ENCODE measurements at places on chromosomes 2 and 18. TPM values are rescaled to one million over a fixed set of nuclear protein-coding genes. Genes with fewer than 3 reads are reported as not detected.
A peak's percentile ranks its signal among the peaks of the same experiment; 100 is the strongest.

ALPG gene
- total RNA-seq, result not detected

WDR35 gene
- 10.3 TPM for total RNA-seq

CXCR1 gene
- not detected for total RNA-seq

CDKL4 gene
- total RNA-seq, result 0.92 TPM

CROCC2 gene
- total RNA-seq, result not detected

CYP27A1 gene
- 9.0 TPM for total RNA-seq

HAAO gene
- total RNA-seq, result 6.0 TPM

MYL12A gene
- 430 TPM for total RNA-seq

- no peaks in the 10 kb centered on the region for H3K27me3 ChIP-seq
- DNase-seq, result no peak
- H3K36me3 ChIP-seq, result no peaks in the 10 kb centered on the region
- H3K27ac ChIP-seq, result no peak overlapping the region
- H3K4me3 ChIP-seq, result no peak overlapping the region
These were observed 54.8 kb downstream of the TMEM18 start for GRCh38 chr2:622357-622756.

DNA sequence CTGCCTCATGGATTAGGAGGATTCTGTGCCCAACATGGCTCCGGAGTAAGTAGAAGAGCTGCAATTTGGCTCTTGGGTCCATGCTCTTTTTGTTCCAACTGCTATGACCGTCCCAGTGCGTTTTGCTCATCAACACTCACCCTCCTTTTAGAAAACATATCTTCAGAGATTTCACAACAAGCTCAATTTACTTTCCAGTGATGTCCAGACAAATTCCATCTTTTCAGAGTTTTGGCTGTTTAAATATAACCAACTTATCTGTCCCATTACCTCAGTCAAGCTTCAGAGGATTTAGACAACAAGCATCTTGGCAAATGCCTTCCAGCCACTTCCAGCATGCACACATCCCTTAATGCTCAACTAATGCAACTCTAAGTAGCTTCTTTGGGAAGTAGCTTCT, 6.9 kb upstream of the SLC14A2 start:
- no peak overlapping the region for H3K4me3 ChIP-seq
- peaks cover 2% of the 10 kb centered on the region for H3K27me3 ChIP-seq
- no peaks in the 10 kb centered on the region for H3K4me1 ChIP-seq
- no peak overlapping the region for H3K27ac ChIP-seq
- DNase-seq, result no peak
- H3K36me3 ChIP-seq, result no peaks in the 10 kb centered on the region

- DNase-seq, result peak; percentile 77
- peak overlapping the region; percentile 95 for H3K4me3 ChIP-seq
- peaks cover 17% of the 10 kb centered on the region for H3K27me3 ChIP-seq
- no peaks in the 10 kb centered on the region for H3K36me3 ChIP-seq
These were observed 779 bp upstream of the TRIB2 start for GRCh38 chr2:12716032-12716281.

DNA sequence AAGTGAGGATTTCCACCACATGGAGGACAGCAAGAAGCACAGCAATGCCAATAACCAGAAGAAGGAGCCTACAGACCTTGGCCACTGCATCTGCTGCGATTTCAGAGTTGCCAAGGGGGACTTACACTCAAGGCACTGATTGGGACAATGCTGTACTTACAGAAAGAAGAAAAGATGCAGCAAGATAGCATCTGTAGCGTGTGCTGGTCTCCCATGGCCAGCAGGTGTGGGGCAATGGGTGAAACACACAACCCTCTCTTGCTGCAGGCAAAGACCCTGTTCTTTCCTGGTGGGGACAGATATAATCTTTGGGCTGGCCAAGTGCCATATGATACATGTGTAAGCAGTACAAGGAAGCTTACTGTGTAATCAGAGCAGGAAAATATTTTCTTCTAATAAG, 85.4 kb upstream of the GPR45 start:
- peaks cover 2% of the 10 kb centered on the region for H3K27me3 ChIP-seq
- no peaks in the 10 kb centered on the region for H3K4me1 ChIP-seq
- peaks cover 4% of the 10 kb centered on the region for H3K36me3 ChIP-seq

DNA sequence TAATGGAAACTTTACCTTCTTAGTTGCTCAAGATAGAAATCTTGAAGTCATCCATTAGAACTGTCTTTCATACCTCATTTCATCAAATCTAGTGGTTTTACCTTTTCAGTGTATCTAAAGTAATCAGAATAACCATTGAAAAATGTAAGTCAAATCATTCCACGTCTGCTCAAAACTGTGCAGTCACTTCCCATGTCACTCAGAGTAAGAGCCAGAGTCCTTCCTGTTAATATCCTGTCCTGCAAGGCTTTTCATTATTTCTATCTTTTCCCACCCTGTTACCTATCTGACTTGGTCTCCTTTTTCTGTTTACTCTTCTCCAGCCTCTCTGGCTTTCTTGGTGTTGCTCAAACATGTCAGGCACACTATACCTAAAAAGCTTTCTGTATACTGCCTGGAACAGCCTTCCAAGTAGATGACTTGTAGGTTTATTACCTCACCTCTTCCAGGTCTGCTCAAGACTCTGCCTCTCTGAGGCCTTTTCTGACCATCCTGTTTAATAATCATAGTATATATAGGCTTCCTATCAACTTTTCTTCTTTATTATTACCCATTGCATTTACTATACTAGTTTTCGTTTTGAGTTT, 3.4 kb downstream of the C2orf69 start:
- peak overlapping the region; percentile 62 for H3K4me3 ChIP-seq
- peak overlapping the region; percentile 90 for H3K27ac ChIP-seq
- H3K36me3 ChIP-seq, result peaks cover 35% of the 10 kb centered on the region
- DNase-seq, result no peak
- H3K4me1 ChIP-seq, result peaks cover 22% of the 10 kb centered on the region

DNA sequence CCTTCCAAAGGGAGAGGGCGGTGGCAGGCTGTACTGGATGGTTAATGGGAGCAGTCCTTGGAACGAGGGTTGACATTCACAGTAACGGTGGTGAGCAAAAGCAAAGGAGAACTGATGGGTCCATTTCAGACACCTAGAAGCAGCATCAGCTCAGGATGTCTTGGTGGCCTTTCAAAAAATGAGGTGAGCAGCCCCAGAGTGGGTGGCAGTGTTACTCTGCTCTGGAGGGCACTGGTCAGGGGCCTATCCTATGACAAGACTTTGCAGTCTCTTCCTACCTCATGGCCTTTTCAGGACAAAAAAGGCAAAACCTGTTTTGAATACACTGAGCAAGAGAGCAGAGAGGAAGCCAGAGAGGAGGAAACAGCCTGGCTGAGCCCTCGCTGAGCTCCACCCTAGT, 23.5 kb downstream of the CAPN14 start:
- H3K4me1 ChIP-seq, result peaks cover 4% of the 10 kb centered on the region
- no peaks in the 10 kb centered on the region for H3K27me3 ChIP-seq
- no peak overlapping the region for H3K27ac ChIP-seq
- no peaks in the 10 kb centered on the region for H3K36me3 ChIP-seq
- no peak for DNase-seq

- H3K4me1 ChIP-seq, result peaks cover 14% of the 10 kb centered on the region
- peaks cover 3% of the 10 kb centered on the region for H3K27me3 ChIP-seq
- DNase-seq, result no peak
- no peaks in the 10 kb centered on the region for H3K36me3 ChIP-seq
- no peak overlapping the region for H3K27ac ChIP-seq
These were observed 83.5 kb downstream of the AOX1 start for GRCh38 chr2:200669308-200669707.

DNA sequence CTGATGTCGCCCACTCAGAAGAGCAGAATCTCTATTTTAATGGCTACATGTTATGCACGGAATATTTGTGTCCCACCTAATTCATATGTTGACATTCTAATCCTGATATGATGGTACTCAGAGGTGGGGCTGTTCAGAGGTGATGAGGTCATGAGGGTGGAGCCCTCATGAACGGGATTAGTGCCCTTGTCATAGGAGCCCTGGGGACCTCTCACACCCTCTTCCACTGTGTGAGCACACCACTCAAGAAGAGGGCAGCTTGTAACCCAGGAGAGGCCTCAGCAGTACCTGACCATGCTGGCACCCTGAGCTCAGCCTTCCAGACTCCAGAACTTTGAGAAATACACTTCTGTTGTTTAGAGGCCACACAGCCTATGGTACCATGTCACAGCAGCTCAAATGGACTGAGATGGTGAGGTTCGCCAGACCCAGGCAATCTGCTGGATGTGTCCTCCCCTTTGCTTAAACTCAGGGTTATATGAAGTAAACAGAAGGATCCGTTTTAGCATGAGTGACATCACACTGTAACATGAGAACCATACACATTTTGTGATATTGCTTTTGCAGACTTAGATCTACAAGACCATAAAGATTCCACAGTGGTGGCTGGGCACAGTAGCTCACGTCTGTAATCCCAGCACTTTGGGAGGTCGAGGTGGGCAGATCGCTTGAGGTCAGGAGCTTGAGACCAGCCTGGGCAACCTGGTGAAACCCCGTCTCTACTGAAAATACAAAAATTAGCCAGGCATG, 48.7 kb downstream of the ATOH8 start:
- H3K4me1 ChIP-seq, result no peaks in the 10 kb centered on the region
- no peak for DNase-seq
- peaks cover 6% of the 10 kb centered on the region for H3K27me3 ChIP-seq
- no peaks in the 10 kb centered on the region for H3K36me3 ChIP-seq
- H3K27ac ChIP-seq, result no peak overlapping the region

- H3K27me3 ChIP-seq, result peaks cover 6% of the 10 kb centered on the region
- H3K4me3 ChIP-seq, result peak overlapping the region; percentile 65
- H3K27ac ChIP-seq, result peak overlapping the region; percentile 100
These were observed 55.9 kb upstream of the GORASP2 start for GRCh38 chr2:170873035-170873692.

DNA sequence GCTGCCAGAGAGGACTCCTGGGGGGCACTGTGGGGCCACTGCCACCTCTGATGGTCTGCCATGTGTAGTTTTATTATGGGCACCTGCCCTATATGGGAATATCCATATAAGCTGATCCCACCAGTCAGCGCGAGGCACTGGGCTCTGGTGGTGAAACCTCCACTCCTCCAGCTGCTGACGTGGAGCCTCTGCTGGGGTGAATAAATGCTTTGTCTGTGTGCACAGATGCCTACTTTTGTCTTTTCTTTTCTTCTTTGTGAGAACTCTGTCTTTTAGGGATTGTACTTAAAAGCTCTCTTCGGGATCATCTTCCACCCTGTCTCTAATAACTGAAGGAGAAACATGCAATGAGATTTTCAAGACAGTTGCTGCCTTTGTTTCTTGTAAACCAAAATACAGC, 68.9 kb upstream of the NCK2 start:
- no peak overlapping the region for H3K4me3 ChIP-seq
- DNase-seq, result no peak
- peaks cover 8% of the 10 kb centered on the region for H3K27me3 ChIP-seq

- H3K4me1 ChIP-seq, result peaks cover 2% of the 10 kb centered on the region
- H3K27ac ChIP-seq, result no peak overlapping the region
- H3K36me3 ChIP-seq, result no peaks in the 10 kb centered on the region
- H3K4me3 ChIP-seq, result no peak overlapping the region
- no peak for DNase-seq
These were observed 30.4 kb upstream of the OTOS start for GRCh38 chr2:240170883-240171282.

DNA sequence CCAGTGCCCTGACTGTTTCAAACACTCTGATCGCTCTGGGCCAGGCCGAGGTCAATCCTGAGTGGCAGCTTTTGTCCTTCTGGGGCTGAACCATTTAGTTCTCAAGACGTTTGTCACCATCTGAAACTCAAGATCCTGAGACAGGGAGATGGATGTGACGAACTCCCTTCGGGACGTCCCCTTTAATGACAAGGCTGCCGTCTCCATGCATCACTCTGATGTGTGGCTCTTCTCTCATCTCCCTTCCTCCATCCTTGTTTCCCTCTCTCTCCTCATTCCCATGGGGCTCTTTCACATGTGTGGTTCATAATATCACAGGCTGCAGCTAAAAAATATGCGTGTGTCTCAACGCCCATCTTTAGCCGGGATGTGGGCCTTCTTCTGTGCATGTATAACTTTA, 189.6 kb downstream of the DNER start:
- DNase-seq, result no peak
- no peak overlapping the region for H3K27ac ChIP-seq
- H3K27me3 ChIP-seq, result no peaks in the 10 kb centered on the region
- H3K36me3 ChIP-seq, result no peaks in the 10 kb centered on the region

Data from endothelial cell (in vitro differentiated cells).